ENCODE measurements at places on chromosomes 12 and 14. TPM values are rescaled to one million over a fixed set of nuclear protein-coding genes. Genes with fewer than 3 reads are reported as not detected.
A peak's percentile ranks its signal among the peaks of the same experiment; 100 is the strongest.

GRCh38 chr12:108911915-108912314 lies 32.0 kb downstream of the DAO start:
- no peak for DNase-seq

GRCh38 chr12:120060196-120060595 lies 56.4 kb downstream of the RAB35 start:
- DNase-seq: no peak

GRCh38 chr12:24138041-24138440 lies 188.6 kb upstream of the SOX5 start:
- DNase-seq: peak; percentile 4

DNA sequence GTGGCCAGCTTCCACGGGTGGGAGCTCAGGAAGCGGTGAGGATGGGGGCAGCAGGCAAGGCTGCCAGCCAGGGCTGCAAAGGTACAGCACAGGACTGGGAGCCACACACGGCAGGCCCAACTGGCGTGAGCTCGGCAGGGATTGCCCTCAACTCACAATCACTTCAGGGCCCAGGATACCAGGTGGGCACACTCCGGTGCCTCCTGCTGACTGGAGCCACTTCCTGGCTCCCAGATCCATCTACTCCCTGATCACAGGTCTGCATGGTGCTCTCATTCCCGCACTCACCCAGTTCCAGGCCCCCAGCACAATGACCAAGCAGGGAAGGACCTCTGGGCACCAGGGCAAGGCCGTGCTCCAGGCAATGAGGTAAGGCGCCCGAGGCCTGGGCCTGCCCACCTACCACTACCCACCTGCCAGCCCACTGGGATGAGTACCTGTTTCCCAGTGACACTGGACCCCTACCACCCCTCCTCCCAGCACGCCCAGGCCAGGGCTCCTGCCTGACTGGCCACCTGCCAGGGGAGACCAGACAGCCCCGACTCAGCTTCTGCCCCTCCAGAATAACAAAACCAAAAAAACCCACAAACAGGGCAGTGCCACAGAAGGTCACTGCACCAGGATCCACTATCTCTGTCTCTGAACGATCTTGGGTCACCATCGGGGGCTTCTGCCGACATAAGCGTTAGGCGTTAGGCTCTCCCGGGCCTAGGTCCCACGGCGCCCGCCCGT lies 1.8 kb downstream of the JAG2 start:
- DNase-seq: no peak

GRCh38 chr14:54566410-54567223 lies at the start of gene SAMD4A:
Gene SAMD4A, plus strand, starts transcription at chr14:54567128. Its CDS starts 789 bp downstream, at chr14:54567917.
- DNase-seq: no peak

SINHCAF gene
- 106 TPM for total RNA-seq

ACAD10 gene
- total RNA-seq: 21.5 TPM

All from GM12878 (cell line).